ENCODE measurements at places on chromosomes 5 and 9. TPM values are rescaled to one million over a fixed set of nuclear protein-coding genes. Genes with fewer than 3 reads are reported as not detected.

The IL9 gene
- total RNA-seq, result not detected

The LURAP1L gene
- 25.2 TPM for total RNA-seq

The TRUB2 gene
- 21.8 TPM for total RNA-seq

The IL4 gene
- not detected for total RNA-seq

The LECT2 gene
- total RNA-seq, result not detected

The OR1J4 gene
- total RNA-seq, result not detected

The SLC46A2 gene
- total RNA-seq, result 0.14 TPM

The ARHGEF37 gene
- 32.8 TPM for total RNA-seq

The FIBCD1 gene
- 6.0 TPM for total RNA-seq

The ZFP37 gene
- 2.8 TPM for total RNA-seq

The F2RL1 gene
- total RNA-seq, result 48.9 TPM

The SPAAR gene
- 0.83 TPM for total RNA-seq

The RASGEF1C gene
- 1.1 TPM for total RNA-seq

The ADAMTSL1 gene
- total RNA-seq, result 1.8 TPM

The COL5A1 gene
- total RNA-seq, result 42.6 TPM

The SOHLH1 gene
- total RNA-seq, result not detected

The PCDHB12 gene
- total RNA-seq, result 3.5 TPM

The TAF11L8 gene
- total RNA-seq, result not detected

The LPAR1 gene
- 16.7 TPM for total RNA-seq

The FAM81B gene
- total RNA-seq, result not detected

The SLC22A4 gene
- total RNA-seq, result 0.37 TPM

The RNF183 gene
- 5.3 TPM for total RNA-seq

The GARIN3 gene
- not detected for total RNA-seq

All from mucosa of gallbladder (tissue), 1 donor.